Adrenal gland (tissue), 19 donors: ENCODE measurements at places on chromosomes 2 and 18. TPM values are rescaled to one million over a fixed set of nuclear protein-coding genes. Genes with fewer than 3 reads are reported as not detected.
A peak's percentile ranks its signal among the peaks of the same experiment; 100 is the strongest.

Gene CNGA3
- not detected for total RNA-seq

Gene TMEM131
- 57.5 TPM for total RNA-seq

Gene ASB18
- total RNA-seq = not detected

Gene ASTL
- not detected for total RNA-seq

Gene SAG
- not detected for total RNA-seq

Gene ALKAL2
- 316 TPM for total RNA-seq

Gene TUBA3E
- not detected for total RNA-seq

Gene CDH19
- total RNA-seq = 1.4 TPM

Gene SERPINB3
- total RNA-seq = not detected

Gene KRTCAP3
- total RNA-seq = 7.1 TPM

DNA sequence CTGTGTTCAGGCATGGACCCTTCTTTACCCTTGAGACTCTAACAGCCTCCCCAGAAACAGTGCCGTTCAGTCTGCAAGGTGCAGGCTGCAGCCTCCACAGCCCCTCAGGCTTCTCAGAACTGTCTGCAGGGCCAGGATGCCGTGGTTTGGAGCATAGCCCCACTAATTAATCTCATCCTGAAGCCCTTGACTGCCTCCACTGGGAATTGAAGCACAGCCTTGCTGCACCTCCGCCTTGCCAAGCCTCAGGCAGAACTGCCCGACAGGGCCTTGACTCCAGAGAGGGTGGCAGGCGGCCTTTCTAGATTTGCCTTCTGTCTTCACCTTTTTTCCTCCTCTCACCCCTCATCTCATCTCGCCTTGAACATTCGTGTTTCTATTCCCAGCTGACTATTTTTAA is 119.8 kb downstream of the NRP2 start:
- H3K36me3 ChIP-seq = no peaks in the 10 kb centered on the region
- H3K4me3 ChIP-seq = no peak overlapping the region
- H3K27me3 ChIP-seq = no peaks in the 10 kb centered on the region
- H3K4me1 ChIP-seq = no peaks in the 10 kb centered on the region
- no peak for DNase-seq
- H3K27ac ChIP-seq = no peak overlapping the region

GRCh38 chr2:224937887-224938286 is 104.4 kb downstream of the DOCK10 start:
- H3K27me3 ChIP-seq = no peaks in the 10 kb centered on the region
- no peak for DNase-seq
- H3K4me3 ChIP-seq = no peak overlapping the region
- no peaks in the 10 kb centered on the region for H3K36me3 ChIP-seq
- H3K4me1 ChIP-seq = peaks cover 32% of the 10 kb centered on the region
- no peak overlapping the region for H3K27ac ChIP-seq

DNA sequence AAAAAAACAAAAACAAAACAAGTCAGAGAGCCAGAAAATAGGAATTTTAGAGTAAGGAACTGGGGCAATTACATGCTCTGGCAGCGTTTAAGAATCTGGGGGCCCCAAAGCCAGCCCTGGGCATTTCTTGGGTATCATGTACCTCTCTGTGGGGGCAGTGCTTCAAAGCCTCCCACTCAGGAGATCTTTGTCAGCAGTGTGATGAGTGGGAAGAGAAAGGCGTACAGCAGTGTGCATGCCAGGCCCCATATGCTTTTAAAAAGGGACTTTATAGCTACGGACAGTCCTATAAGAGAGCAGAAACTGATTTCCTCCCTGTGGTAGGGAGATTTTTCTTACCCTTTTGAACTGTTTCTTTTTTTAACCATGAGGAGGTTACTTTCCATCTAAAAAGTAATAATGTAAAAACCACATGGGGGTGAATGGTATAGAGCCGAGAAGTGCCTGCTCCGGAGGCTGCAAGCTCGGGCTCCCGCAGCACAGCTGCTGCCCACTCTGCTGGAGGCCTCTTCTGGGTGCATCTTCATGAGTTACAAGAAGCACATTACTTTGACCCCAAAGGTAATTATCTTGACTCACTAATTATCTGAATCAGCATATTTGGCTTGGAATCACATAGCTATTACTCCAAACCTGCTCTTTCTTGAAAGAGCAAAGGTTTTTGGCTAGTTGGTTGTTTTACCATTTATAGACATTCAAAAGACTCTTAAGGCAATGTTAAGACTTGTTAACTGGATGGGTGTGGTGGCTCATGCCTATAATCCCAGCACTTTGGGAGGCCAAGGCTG is 46.4 kb downstream of the PROC start:
- no peaks in the 10 kb centered on the region for H3K4me1 ChIP-seq
- no peaks in the 10 kb centered on the region for H3K36me3 ChIP-seq
- no peak overlapping the region for H3K4me3 ChIP-seq
- no peak for DNase-seq

- no peak overlapping the region for H3K27ac ChIP-seq
- no peaks in the 10 kb centered on the region for H3K27me3 ChIP-seq
- no peak for DNase-seq
- no peak overlapping the region for H3K4me3 ChIP-seq
- H3K36me3 ChIP-seq = no peaks in the 10 kb centered on the region
These were observed 60.1 kb downstream of the DSC3 start for GRCh38 chr18:30982285-30982992.

DNA sequence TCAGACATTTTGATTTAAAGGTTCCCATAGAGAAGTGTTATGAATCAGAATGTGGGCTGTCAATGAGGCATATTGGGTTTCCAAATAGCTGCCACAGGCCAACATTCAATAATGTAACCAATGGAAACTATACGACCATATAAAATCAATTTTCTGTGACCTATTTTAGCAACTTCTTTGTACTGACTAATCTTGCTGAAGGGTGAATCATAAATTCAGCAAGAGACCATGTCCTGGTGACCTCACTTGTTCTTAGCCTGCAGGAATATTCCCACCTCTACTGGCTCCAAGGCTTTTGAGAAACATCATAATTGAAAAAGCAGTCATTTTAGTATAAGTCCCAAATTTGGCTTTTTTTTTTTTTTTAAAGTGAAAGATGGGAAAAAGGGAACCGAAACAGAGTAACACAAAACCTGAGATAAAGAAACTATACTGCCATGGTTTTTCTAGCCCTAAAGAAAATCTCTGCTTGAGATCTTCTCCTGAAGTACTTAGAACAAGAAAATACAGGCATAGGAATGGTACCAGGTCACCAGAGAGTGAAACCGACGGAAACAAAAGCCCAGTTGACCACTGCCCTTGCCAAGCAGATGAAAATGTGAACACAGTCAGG is 32.1 kb downstream of the PLEKHM3 start:
- H3K27ac ChIP-seq = no peak overlapping the region
- no peak for DNase-seq
- peaks cover 47% of the 10 kb centered on the region for H3K4me1 ChIP-seq
- H3K27me3 ChIP-seq = no peaks in the 10 kb centered on the region
- no peak overlapping the region for H3K4me3 ChIP-seq

- H3K36me3 ChIP-seq = no peaks in the 10 kb centered on the region
- H3K27me3 ChIP-seq = no peaks in the 10 kb centered on the region
- no peak for DNase-seq
- no peak overlapping the region for H3K4me3 ChIP-seq
These were observed 27.2 kb downstream of the TMEM177 start for GRCh38 chr2:119706221-119706620.

DNA sequence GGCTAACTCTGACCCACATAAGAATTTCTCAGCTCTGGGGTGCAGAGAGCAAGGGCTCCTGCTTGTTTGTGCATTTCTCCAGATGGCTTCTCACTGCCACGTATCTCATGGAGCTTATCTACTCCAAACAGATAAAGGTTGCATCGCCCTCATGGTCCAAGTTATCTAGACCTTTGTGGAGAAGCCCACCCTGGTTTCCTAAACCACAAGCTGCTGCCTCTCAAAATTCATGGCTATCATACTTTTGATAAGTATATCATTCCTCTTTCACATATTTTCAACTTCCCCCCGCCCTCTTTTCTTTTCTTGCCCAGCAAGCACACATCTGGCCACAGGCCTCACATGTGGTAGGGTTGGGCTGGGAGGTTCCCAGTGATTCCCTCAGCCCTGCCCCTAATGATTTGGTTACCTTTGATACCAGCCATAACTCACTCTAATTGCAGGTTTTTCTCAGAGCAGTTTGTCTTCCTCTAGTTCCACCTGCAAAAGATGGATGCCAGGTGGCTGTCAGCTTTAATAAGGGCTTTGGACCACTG is 146.0 kb downstream of the RHBDD1 start:
- H3K4me1 ChIP-seq = no peaks in the 10 kb centered on the region
- H3K27ac ChIP-seq = no peak overlapping the region
- H3K27me3 ChIP-seq = no peaks in the 10 kb centered on the region
- no peak for DNase-seq
- no peak overlapping the region for H3K4me3 ChIP-seq

- H3K27ac ChIP-seq = no peak overlapping the region
- no peak overlapping the region for H3K4me3 ChIP-seq
- DNase-seq = no peak
- no peaks in the 10 kb centered on the region for H3K27me3 ChIP-seq
These were observed 30.0 kb upstream of the ATG16L1 start for GRCh38 chr2:233221378-233222063.

DNA sequence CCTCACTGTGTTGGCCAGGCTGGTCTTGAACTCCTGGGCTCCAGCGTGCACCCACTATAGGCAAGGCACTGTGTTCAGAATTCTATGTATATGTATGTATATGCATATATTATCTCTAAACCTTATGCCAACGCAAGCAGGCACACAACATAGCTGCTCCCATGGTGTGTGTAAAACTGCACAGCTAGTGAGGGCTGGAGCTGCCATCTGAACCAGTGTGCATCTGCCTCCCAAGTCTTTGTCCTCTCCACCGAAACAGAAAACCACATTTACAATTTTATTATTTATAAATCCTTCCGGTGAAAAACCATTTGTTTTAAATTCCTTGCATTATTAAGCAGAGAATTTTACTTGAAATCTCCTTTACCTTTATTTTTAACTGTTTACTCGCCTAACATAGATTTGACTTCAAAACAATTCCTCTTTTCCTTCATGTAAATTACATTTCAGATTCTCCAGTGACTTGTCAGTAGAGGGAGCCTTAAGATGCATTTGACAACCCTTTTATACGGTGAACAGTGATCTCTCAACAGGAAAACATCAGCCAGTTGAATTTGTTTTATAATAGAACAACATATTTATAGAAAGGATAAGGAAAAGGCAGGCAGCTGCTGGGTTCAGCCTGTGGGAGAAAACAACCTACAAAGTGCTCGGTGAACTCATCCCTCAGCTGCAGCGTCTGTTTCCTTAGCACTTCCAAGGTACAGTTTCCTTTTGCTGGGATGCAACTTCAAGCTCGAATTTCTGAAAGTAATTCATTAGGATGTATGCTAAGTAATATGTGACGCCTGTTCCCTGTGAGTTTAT is 101.2 kb downstream of the MYT1L start:
- H3K27me3 ChIP-seq = no peaks in the 10 kb centered on the region
- H3K36me3 ChIP-seq = no peaks in the 10 kb centered on the region
- no peak overlapping the region for H3K27ac ChIP-seq
- no peak overlapping the region for H3K4me3 ChIP-seq

- no peak for DNase-seq
- no peaks in the 10 kb centered on the region for H3K27me3 ChIP-seq
These were observed 141.6 kb downstream of the RTP5 start for GRCh38 chr2:242011167-242011513.

GRCh38 chr2:27714053-27714452 is 50.4 kb downstream of the SLC4A1AP start:
- no peak overlapping the region for H3K4me3 ChIP-seq
- H3K36me3 ChIP-seq = no peaks in the 10 kb centered on the region
- no peaks in the 10 kb centered on the region for H3K27me3 ChIP-seq
- H3K27ac ChIP-seq = no peak overlapping the region

GRCh38 chr18:56333146-56333545 is 305.2 kb downstream of the TXNL1 start:
- no peaks in the 10 kb centered on the region for H3K27me3 ChIP-seq
- H3K4me3 ChIP-seq = no peak overlapping the region
- no peak for DNase-seq

DNA sequence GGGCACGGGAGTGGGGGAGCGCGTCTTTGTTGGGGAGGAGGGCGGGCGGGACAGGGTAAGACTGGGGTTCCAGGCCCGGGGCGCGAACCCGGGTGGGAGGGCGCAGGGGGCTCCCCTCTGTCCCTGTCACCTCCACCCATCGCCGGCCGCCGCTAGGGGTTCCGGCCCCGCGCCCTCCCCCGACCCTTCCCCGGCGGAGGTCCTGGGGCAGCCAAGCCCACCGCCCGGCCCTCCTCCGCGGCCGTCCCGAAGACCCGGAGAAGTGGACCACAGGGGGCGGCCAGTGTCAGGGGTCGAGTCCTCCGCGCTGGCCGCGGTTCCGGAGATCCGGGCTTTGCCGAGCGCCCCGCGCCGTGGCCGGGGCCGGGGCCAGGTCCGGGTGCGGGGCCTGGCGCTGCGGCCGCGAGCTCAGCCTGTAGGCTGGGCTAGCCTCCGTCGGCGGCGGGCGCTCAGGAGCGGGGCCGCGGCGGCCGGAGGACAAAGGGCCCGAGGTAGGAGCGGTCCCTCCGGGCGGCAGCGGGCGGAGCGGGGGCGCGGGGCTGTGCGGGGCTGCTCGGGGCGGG is 16.6 kb upstream of the E2F6 start:
- H3K36me3 ChIP-seq = no peaks in the 10 kb centered on the region
- no peak overlapping the region for H3K4me3 ChIP-seq

GRCh38 chr2:169066897-169067296 is 2.5 kb upstream of the DHRS9 start:
- DNase-seq = no peak
- no peak overlapping the region for H3K27ac ChIP-seq
- no peaks in the 10 kb centered on the region for H3K36me3 ChIP-seq
- H3K4me1 ChIP-seq = no peaks in the 10 kb centered on the region
- no peaks in the 10 kb centered on the region for H3K27me3 ChIP-seq

- H3K27ac ChIP-seq = peak overlapping the region; percentile 99
- peak; percentile 63 for DNase-seq
- no peaks in the 10 kb centered on the region for H3K27me3 ChIP-seq
- no peaks in the 10 kb centered on the region for H3K36me3 ChIP-seq
- H3K4me1 ChIP-seq = peaks cover 9% of the 10 kb centered on the region
These were observed 783 bp upstream of the TXNL4A start for GRCh38 chr18:79989195-79989497.

DNA sequence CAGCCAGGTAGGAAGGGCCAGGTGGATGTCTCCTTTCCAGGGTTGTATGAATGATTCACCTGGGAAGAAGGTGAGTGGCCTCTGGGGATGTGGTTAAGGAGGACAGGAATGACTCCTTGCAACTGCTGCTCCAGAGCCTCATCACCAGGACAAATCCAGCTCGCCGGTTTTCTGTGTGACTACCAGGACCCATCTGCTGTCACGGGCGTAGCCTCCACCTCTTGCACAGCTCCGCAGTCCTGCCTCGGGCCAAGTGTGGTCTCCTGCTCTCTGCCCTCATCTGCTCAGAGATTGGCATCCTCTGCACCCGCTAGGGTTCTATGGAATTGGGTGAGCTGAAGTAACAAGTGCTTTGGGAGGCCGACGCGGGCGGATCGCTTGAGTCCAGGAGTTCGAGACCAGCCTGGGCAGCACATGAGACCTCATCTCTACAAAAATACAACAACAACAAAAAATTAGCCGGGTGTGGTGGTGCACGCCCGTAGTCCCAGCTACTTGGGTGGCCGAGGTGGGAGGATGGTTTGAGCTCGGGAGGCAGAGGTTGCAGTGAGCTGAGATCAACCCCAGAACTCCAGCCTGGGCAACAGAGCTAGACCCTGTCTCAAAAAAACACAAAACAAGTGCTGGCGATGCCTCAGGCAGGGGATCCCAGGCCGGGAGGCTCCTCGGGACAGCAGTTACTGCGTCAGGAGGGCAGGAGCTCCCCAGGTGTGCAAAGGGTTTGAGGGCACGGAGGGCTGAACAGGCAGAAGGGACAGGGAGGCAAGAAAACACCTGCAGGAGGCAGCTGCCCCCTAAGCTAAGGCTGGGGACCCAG is 831 bp upstream of the D2HGDH start:
- H3K36me3 ChIP-seq = no peaks in the 10 kb centered on the region
- no peaks in the 10 kb centered on the region for H3K4me1 ChIP-seq
- H3K27me3 ChIP-seq = no peaks in the 10 kb centered on the region
- H3K27ac ChIP-seq = no peak overlapping the region
